ENCODE measurements at places on chromosomes 7 and 10.

DNA sequence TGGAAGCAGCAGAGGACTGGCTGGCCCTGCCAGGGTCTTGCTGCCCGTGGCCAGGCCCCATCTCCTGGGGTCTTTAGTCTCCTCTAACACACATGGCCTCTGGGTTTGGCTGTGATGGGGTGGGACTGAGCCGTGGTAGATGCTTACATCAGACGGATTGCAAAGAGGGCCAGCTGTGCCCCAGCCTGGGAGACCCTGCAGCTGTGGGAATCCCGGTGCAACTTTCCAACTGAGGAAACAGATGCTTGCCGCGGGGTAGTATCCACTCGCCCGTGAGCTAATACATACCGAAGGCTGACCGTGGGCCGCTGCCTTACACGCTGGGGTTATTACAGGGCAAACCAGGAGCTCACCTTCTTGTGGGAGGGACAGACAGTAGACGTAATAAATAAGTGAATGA lies 24.1 kb upstream of the SH2B2 start:
- DNase-seq = no peak

DNA sequence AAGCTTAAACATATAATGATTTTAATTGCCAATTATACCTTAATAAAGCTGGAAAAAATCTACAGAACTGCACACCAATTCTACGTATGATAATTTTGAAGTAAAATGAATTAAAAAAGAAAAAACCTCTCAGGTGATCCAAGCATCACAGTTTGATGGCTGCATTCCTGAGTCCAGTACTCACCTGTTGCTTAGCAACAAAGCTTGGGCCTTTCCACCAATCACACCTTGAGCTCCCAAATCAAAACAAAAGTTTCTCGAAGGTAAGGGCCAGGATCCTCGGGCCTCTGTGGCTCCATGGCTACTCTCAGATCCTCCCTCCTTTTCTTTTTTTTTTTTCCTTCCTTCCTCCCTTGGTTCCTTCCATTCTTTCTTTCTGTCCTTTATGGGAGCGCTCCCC lies 137.2 kb upstream of the PCBD1 start:
- DNase-seq = no peak

GRCh38 chr7:101667920-101668319 lies 38.8 kb upstream of the MYL10 start:
- no peak for DNase-seq

- no peak for DNase-seq
Observed at GRCh38 chr10:123241391-123242141, 87.4 kb downstream of the BUB3 start.

DNA sequence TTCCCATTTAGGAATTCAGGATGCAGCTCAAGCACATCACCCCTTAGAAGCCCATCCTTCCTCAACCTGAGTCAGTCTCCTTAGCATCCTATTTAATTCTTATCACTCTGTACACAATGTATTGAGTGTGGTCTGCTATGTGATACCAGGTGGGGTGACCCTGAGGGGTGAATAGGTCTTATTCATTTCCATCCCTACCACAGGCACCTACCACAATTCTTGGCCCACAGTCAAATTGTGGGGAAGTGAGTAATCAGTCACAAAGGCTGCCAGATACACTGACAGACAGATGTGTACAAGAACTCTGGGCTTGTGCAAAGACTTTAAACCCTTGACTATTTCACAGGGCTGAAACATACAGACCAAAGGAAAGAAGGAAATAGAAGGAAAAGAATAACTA lies 560.5 kb downstream of the PARD3 start:
- DNase-seq = no peak

- DNase-seq = no peak
Observed at GRCh38 chr10:123153486-123154091, 613 bp upstream of the BUB3 start.

- no peak for DNase-seq
Observed at GRCh38 chr7:302054-302992, 12.4 kb downstream of the FOXL3 start.

DNA sequence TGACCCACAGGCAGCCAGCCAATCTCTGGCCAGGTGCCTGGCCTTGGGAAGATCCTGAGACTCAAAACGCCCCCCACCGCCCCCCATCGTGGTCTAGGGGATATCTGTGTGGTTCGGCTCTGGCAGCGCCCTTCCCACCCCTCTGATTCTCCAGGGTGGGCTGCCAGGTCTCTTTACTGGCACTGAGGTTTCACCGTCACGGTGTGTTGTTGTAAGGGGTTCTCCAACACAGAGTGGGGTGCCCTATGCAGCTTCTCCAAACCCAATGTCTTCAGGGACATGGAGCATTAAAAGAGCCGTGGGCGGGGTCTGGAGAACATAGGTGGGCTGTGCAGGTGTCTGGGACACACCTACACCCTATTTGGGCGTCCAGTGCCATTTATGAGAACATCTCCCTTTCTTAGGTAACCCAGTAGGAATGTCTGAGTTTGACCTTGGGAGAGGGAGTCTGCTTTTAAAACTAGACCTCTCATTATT lies 1.5 kb downstream of the MAFK start:
- no peak for DNase-seq

GRCh38 chr7:47255441-47255840 lies 326.5 kb downstream of the TNS3 start:
- no peak for DNase-seq

GRCh38 chr7:23438171-23438570 lies 32.1 kb downstream of the IGF2BP3 start:
- no peak for DNase-seq

DNA sequence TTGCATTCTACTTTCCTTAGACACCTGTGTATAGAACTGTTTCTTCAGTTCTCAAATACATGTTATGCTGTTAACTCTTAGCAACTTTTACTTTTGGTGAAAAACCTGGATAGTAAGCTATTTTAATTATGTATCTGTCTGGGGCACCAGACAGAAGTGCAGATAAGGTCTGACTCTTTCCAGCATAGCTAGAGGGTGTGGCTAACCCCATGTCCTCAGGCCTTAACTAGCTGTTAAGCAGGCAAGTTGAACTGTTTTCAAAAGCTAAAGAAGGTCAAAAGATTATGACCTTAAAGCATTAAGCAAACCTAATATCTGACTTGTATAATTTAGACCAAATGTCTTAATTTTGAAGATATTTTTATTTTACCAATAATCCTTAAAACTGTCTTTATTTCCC lies 45.1 kb upstream of the INHBA start:
- no peak for DNase-seq

- no peak for DNase-seq
Observed at GRCh38 chr7:151808400-151809145, 68.3 kb downstream of the PRKAG2 start.

DNA sequence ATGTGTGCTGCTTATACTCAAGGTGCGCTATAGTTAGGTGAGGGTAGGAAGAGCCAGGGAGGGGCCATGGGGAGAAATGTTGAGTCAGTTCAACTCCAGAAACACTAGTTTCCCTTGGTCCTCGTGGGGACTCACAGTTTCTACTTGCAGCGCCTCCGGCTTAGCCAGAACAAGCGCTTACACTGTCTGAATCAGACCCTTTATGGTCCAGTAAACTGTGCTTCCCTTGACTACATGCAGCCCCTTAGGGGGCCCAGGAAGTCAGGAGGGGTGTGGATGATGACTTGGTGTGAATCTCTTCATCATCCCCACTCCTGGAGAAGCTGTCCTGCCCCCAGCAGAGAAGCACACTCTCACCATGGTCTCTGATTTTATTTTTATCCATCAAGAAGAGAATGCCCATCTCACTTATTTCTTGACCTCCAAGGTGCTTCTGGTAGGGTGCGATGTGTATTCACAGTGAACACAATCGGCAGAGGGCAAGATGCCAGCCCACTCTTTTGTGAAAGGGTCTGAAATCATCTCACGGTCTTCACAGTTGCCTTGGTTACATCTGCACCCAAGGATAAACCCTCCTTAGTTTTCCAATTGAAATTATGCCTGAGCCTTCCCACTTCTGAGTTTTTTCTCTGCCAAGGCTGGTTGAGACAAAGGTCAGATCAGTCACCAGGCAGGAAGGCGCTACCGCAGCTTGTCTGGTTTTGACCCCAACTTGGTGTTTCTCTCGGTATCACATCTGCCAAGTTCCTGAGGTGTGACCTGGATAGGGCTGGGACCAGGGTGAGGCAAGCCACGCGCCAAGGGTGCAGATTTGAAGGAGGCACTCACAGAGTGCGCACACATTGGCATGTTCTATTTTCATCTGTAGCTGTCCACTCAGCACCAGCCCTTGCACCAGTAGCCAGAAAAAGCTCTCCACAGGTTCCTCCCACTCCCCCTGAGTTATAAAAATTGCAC lies 62.7 kb upstream of the LRRC4 start:
- no peak for DNase-seq

- no peak for DNase-seq
Observed at GRCh38 chr10:51369903-51370302, 295.6 kb downstream of the PRKG1 start.

DNA sequence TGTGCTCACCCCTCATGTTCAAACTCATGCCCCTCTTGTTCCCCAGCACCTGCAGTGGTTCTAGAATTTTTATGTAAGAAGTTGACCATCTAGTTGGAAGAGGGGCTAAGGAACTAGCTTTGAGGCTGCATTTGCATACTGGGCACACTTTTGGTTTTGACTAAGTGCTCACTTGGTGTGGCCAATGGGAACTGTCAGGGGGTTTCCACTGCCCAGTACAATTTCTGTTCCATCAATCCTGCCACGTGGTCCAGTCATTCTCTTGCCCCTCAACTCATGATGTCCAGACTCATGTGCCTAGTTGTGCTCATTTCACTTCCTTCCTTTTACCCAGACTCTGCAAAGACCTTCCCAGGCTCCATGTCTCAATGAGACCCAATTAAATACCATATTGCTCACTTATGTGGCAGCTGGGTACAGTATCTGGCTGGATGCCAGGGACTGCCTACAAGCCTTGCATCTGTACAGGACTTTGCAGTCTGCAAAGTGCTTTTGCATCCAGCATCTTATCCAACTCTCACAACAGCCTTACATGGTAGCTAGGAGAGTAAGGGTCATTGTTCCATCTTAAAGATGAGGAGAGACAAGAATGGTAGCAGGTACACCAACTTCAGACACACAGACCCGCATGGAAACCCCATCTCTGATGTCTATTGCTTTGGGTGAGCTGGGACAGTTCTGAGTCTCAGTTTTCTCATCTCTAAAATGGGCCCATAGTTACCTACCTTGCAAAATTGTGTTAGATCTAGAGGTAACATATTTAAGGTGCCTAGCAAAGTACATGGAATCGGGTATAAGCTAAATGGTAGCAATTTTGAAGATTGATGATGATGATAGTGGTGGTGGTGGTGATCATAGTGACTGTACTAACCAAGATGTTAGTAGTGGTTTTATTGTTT lies 30.1 kb upstream of the KCNMA1 start:
- DNase-seq = no peak

DNA sequence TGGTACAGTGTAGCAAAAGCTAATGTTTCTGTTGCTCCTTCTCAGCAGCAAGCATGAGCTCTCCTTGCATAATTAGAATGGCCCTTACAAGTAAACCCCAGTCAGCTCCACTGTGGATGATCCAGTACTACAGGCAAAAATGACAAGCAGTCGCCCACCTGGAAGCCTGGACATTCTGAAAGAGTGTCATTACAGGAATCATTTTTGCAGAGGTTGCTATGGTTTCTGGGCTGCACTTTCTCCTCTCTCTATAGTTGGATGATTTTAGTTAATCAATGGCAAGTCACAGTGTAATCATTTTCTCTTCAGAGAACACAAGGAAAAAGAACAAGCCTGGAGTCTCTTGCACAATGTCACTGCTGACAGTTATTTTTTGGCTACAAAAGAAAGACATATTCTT lies 102.9 kb upstream of the MYO3A start:
- DNase-seq = no peak

- DNase-seq = no peak
Observed at GRCh38 chr10:29620112-29620690, 14.6 kb downstream of the SVIL start.

GRCh38 chr7:107147464-107148393 lies 21.1 kb upstream of the HBP1 start:
- DNase-seq = no peak

- no peak for DNase-seq
Observed at GRCh38 chr10:96359616-96360015, 814 bp upstream of the OPALIN start.

GRCh38 chr10:5812283-5813090 lies 747 bp downstream of the GDI2 start:
- no peak for DNase-seq

- DNase-seq = no peak
Observed at GRCh38 chr10:80856186-80856585, 318.5 kb downstream of the SH2D4B start.

DNA sequence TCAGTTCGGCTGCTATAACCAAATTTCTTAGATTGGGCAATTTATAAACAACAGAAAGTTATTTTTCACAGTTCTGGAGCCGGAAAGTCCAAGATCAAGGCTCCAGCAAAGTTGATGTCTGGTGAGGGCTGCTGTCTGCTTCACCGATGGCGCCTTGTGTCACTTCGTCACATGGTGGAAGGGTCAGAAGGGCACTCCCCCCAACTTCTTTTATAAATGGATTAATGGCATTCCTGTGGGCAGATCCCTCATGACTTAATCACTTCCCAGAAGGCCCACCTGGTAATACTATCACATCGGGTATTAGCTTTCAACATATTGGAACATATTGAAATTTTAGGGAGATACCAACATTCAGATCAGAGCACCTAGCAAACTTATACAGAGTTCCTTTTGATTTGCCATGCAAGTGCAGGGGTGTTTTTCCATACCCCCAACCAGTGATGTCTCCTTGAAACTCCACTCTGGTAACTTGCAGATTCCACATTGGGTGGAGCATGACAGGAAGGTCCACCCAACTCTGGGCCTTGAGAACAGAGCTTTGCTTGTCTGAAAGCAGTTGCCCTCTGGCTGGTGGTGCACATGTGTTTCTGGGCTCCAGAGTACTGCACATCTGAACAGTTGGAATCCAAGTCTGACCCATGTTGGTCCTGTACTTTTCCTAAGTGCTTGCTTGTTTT lies 85.1 kb upstream of the KMT2E start:
- DNase-seq = no peak

GRCh38 chr7:85135977-85136376 lies 50.9 kb downstream of the SEMA3D start:
- DNase-seq = no peak

DNA sequence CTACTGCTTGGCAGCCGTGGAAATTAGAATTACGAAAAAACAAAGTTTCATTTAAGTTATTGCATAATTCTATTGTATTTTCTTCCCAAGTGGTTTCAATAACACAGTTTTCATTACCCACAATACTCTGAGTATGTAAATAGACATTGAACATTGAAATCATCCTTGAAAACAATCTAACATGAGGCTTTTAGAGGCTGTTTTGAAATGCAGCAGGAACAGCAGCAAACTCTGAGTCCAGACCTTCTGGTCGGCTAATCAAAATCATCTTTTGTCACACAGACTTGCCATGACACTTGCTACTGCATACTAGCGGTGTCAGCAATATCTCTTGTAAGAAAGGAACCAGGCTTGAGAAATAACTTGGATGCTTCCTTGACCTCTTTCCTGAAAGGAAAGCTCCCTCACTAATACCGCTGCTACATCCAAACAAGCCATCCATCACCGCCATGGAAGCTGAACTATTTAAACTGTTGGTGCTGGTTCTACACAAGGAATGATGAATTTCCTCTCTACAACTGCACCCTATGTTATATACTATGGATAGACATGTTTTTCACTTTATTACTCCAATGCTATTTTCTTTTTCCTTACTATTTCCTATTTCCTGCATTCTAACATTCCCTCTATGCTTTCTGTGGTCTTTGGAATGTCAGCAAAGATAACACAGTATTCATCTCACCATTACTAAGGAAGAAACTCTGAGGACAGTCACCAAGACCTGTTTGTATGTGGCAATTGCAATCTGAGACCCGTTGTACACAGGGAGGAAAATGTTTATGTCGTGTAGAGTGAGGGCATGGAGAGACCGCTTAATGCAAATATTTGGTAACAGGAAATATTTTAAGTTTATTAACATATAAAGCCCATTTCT lies 130.8 kb downstream of the ITGA8 start:
- DNase-seq = no peak

GRCh38 chr7:157500171-157500960 lies 163.6 kb downstream of the DNAJB6 start:
- DNase-seq = no peak

Measured in NCI-H187 treated with DMSO at 0.1 percent for 48 hours (cell line).